ENCODE measurements at places on chromosomes 5 and 9.

DNA sequence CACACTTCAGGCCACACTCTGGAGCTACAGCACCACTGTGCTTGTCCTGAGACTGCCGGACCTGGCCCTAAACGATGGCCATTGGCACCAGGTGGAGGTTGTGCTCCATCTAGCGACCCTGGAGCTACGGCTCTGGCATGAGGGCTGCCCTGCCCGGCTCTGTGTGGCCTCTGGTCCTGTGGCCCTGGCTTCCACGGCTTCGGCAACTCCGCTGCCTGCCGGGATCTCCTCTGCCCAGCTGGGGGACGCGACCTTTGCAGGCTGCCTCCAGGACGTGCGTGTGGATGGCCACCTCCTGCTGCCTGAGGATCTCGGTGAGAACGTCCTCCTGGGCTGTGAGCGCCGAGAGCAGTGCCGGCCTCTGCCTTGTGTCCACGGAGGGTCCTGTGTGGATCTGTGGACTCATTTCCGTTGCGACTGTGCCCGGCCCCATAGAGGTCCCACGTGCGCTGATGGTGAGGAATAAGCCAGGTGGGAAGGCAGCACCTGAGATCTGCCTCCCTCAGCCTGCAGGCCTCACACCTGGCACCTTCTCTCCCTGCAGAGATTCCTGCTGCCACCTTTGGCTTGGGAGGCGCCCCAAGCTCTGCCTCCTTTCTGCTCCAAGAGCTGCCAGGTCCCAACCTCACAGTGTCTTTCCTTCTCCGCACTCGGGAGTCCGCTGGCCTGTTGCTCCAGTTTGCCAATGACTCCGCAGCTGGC is 14.7 kb downstream of the CRB2 start:
- no peak for DNase-seq

DNA sequence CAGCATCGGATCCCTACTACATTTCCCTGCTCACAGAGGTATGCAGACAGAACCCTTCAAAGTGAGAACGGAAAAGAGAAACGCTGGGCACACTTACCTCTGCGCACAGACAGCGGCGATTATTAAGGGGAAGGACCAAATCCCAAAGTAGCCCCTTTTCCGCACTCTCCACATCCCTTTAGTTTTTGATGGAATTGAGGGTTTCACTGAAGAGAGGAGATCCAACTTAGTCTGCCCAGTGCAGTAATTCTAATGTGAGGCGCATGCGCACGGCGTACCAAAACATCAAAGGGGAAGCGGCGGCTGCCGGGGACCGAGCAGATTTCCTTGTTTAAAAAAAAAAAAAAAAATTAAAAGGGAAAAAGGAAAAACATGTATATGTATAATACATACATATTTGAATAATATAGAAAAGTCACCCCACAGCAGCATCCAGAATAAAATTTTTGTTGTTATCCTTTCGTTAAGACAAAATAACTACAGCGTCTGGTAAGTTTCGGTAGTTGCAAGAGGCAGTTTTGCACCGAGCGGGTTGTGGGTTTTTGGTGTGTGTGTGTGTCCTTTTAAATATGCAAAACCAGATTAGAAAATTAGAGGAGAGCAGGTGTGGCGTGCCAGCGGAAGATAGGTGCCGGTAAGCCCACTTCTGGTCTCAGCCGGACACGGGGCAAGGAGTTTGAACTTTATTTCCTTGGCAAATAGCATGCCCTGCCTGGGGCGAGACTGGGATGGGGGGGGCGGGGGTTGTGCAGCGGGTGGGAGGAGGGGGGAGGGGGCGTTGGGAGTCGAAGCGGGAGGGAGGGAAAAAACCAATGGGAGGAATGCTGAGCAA is at the start of gene GABRB2:
GABRB2 (minus strand) TSS at position 256 of the 832 bp plus-strand sequence; CDS start at position 174, 82 bp downstream.
- no peak for DNase-seq

GRCh38 chr5:154163327-154164248 is 26.9 kb upstream of the GALNT10 start:
- DNase-seq = no peak

GRCh38 chr5:157613385-157614245 is 38.0 kb upstream of the ADAM19 start:
- no peak for DNase-seq

- no peak for DNase-seq
Measured at GRCh38 chr5:180286-180918, 10.9 kb upstream of the LRRC14B start.

DNA sequence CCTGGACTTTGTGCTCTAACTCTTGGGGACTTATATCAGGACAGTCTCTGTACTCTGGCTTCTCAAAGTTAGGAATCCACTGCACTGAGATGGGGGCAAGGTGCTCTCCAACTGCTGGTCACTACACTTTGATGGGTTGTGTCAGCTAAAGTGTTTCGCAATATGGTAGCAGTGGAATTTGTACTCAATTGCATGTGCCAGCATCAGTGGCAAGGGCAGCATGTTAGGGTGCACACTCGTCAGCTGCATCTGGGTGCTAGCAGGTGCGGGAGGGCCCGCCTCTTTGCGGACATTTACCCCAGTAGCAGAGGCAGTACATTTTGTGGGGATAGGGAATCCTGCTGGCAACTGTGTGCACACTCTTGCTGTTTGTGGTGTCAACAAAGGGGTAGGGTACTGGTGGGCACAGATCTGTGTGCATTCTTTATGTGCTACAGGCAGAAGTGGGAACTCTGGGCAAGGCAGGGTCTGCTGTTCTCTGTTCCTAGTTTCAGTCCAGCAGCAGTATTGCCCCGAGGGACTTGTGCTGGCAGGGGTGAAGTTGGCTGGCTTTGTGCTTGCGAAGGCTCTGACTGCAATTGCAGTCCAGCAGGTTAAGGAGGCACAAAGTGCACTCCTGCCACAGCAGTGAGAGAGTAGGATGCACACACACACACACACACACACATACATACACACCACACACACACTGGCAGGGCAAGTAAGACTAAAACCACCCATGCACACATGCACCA is 924.8 kb upstream of the CDH9 start:
- no peak for DNase-seq

DNA sequence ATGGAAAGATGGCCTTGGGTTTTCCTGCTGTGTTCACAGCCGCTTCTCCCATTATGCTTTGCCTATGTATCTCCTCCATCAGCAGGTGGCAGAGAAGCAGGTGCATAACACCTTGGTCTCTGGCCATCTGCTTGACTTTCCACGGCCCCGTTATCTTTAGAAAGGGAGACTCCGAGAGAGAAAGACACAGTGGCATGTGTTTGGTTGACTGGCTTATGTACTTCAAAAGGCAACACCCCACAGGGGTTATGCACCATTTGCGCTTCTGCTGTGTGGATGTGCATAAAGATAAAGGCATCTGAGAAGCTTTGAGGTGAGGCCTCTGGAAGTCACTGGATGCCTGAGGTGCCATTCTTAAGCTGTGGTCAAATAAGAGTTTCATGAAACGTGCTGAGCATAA is 138.4 kb downstream of the EGFLAM start:
- DNase-seq = no peak

GRCh38 chr9:83183621-83184020 is 120.7 kb upstream of the RASEF start:
- DNase-seq = no peak

DNA sequence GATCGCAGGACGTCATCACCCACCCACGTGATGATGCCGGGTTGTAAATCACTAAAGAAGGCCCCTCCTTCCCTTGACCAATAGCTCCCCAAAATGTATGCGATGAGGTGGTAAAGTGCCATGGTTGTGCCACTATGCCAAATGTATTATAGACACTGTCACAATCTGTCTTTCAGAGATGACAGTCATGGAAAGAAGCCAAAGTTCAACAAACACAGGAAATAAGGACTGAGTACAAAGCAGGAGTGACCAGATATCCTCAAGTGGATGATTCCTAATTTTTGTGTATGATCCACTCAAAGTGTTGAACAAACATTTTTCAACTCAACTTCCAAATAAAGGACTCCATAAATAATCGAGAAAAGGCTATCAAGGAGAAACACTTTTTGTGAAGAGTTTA is 12.5 kb downstream of the GLIS3 start:
- no peak for DNase-seq

GRCh38 chr5:83512061-83512745 is 40.7 kb downstream of the VCAN start:
- DNase-seq = no peak

- no peak for DNase-seq
Measured at GRCh38 chr9:128493424-128493823, 11.1 kb upstream of the GLE1 start.

- no peak for DNase-seq
Measured at GRCh38 chr9:87267251-87268070, 230.2 kb upstream of the DAPK1 start.

DNA sequence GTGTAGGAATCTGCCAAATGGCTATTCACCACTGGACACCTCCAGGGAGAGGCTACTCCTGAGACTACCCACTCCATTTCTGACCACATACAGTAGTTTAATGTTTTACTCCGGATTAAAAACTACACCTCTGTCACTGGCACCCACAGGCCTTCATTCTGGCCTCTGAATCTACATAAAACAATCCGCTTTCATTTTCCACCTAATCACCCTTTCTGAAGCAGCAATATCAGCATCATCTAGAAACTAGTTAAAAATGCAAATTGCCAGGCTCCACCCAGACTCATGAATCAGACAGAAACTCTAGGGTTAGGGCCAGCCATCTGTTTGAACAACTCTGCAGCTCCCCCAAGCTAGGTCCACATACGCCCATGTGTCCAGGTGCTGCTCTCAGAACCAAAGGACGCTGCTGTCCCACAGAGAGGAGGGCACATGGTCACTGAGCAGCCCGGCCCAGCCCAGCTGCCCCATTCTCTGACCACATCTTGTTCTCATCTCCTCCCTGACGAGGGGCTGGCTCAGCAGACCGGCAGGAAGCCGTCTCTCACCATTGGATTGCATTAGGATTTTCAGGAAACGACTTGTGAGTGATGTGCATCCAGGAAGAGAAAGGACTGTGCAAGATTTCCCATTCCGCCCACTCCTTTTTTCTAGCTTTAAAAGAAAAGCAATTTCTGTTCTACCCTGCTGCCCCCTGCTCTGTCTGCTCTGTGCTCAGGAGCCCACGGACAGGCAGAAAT is 34.7 kb downstream of the ADAM19 start:
- no peak for DNase-seq

GRCh38 chr9:119367683-119368075 is 1.6 kb downstream of the BRINP1 start:
- DNase-seq = no peak

- no peak for DNase-seq
Measured at GRCh38 chr9:132546148-132547051, 36.0 kb upstream of the BARHL1 start.

DNA sequence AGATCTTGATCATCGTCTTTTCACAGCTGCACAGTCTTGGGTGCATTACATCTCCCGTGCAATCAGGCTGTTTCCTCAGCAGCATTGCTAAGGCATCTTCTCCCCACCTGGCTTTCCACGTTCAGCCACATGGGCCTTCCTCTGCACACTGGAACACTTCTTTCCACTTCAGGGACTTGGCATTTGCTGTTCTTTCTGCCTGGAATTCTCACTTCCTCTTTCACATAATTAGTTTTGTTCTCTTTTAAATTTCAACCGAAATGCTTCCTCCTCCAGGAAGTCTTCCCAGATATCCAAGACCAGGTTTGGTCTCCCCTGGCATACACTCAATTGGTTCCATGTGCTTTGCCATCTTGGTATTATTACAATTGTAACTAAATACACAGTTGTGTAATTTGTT is 43.8 kb downstream of the WHRN start:
- no peak for DNase-seq

DNA sequence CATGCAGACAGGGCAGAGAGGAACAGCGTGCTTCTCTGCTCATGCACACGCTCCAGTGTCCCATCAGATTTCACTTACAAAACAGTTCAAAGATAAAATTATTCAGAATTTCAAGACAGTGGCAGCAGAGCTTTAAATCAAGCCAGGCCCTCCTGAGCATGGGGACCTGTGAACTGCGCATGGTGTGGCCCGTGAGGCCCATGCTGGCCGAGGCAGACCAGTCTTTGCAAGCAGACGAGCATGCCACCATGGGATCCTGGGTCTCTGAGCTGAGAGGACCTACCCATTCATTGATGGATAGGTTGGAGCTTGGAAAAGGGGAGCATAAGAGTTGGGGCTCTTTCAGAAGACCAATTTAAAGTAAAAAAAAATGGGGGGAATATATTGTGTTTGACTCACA is 35.0 kb upstream of the SAP30L start:
- no peak for DNase-seq

DNA sequence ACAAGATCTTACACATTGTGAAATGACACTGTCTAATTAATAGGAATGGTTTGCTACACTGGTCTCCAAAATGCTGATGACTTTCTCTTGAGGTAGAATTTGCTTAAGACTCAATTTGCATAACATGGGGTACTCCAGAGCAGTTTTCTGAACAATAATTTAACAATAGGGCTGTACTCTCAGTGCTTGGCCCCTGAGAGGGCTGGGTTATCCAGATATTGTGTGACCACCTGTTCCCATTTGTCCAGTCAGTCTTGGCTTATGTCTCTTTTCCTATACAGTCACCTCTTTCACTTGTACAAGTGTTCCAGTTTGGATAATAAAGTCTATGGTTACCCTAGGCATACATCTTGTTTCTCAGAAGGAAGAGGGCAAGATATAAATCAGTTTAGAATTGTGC is 17.9 kb downstream of the ZSWIM6 start:
- DNase-seq = no peak

- DNase-seq = no peak
Measured at GRCh38 chr9:135283671-135284070, 195.9 kb upstream of the PPP1R26 start.

DNA sequence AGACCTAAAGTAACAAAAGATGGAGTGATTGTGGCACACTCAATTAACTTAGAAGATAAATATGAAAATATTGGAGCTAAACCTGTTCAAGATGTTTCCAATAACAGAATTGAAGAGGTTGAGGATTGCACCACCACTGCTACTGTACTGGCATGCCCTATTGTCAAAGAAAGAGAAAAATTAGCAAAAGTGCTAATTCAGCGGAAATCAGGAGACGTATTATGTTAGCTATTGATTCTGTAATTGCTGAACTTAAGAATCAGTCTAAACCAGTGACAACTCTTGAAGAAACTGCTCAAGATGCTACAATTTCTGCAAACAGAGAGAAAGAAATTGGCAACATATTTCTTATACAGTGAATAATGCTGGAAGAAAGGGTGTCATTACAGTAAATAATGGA is 754.4 kb downstream of the CDH18 start:
- DNase-seq = no peak

DNA sequence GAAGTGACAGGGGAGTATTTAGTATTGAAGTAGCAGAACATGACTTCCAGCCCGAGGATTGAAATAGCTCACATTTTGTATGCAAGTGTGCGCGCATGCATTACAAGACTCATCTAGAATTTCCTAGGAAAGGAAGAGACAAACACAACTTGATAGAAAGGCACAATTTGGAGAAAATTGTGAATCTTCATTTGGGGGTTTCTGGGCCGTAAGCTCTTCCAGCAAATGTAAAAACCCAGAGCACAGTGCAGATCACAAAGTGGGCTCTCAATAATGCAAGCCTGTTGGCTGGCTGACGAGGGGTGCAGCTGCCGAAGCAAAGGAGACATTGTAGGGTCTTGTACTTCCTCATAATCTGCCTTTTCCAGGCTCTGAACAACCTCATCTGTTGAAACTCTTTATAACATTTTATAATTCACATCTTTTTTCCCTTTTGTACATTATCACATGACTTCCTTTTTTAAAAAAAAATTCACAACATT is 109.0 kb downstream of the BAAT start:
- DNase-seq = no peak
